Nephron progenitor cell (in vitro differentiated cells): ENCODE measurements at places on chromosomes 4 and X.

GRCh38 chrX:71997320-71997719 is 86.7 kb downstream of the NHSL2 start:
- no peak overlapping the region for H3K27ac ChIP-seq
- peaks cover 23% of the 10 kb centered on the region for H3K4me1 ChIP-seq
- no peaks in the 10 kb centered on the region for H3K36me3 ChIP-seq
- H3K27me3 ChIP-seq = peaks cover 9% of the 10 kb centered on the region
- no peak for DNase-seq

- H3K36me3 ChIP-seq = no peaks in the 10 kb centered on the region
- no peaks in the 10 kb centered on the region for H3K27me3 ChIP-seq
- no peak overlapping the region for H3K27ac ChIP-seq
Observed at GRCh38 chrX:85611926-85612325, 232.5 kb upstream of the POF1B start.

DNA sequence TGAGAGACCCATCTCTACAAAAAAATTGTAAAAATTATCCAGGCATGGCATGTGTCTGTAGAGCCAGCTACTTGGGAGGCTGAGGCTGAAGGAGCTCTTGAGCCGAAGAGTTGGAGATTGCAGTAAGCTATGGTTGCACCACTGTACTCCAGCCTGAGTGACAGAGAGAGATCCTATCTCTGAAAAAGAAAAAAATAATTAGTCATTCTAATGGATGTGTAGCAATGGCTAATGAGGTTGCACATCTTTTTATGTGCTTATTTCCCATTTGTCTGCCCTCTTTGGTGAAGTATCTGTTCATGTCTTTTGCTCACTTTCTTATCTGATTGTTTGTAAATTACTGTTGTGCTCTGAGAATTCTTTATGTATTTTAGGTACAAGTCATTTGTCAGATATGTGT is 19.0 kb upstream of the MAML3 start:
- peaks cover 4% of the 10 kb centered on the region for H3K4me1 ChIP-seq
- H3K27me3 ChIP-seq = no peaks in the 10 kb centered on the region
- H3K36me3 ChIP-seq = no peaks in the 10 kb centered on the region
- no peak overlapping the region for H3K27ac ChIP-seq
- DNase-seq = no peak

DNA sequence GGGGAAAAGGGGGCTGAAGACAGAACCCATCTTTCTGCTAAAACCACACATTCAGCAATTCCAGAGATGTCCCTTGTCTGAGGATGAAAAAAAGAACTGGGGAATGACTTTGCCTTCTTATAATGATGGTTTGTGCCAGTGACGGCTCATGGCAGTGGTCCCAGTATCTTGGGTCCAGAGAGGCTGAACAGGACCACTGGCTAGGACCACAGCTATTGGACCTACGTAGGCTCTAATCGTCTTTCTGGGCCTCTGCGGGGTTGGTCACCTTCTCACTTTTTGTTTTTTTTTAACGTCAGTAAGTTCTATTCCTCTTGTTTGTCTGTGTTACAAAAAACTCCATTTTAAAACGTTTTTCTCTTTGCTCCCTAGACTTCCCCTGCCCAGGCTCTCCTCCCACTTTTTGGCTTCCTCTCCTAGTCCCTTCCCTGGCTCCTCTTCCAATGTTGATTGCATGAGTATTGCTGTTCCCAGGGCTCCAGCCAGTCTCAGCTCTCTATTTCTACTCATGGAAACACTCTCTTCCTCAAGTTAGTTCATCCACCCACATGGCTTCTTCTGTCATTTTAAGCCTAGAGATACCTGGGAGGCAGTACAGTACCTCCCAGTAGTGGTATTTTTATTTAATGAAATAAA is 52.6 kb upstream of the STX18 start:
- no peaks in the 10 kb centered on the region for H3K27me3 ChIP-seq
- H3K36me3 ChIP-seq = peaks cover 50% of the 10 kb centered on the region
- H3K4me3 ChIP-seq = no peak overlapping the region
- peaks cover 35% of the 10 kb centered on the region for H3K4me1 ChIP-seq
- no peak overlapping the region for H3K27ac ChIP-seq

- H3K36me3 ChIP-seq = no peaks in the 10 kb centered on the region
- H3K27me3 ChIP-seq = no peaks in the 10 kb centered on the region
Observed at GRCh38 chr4:65893271-65893670, 223.0 kb upstream of the EPHA5 start.
